ENCODE measurements at places on chromosomes 2 and 18.

GRCh38 chr2:235924675-235925063 lies 243.5 kb downstream of the GBX2 start:
- DNase-seq: no peak

DNA sequence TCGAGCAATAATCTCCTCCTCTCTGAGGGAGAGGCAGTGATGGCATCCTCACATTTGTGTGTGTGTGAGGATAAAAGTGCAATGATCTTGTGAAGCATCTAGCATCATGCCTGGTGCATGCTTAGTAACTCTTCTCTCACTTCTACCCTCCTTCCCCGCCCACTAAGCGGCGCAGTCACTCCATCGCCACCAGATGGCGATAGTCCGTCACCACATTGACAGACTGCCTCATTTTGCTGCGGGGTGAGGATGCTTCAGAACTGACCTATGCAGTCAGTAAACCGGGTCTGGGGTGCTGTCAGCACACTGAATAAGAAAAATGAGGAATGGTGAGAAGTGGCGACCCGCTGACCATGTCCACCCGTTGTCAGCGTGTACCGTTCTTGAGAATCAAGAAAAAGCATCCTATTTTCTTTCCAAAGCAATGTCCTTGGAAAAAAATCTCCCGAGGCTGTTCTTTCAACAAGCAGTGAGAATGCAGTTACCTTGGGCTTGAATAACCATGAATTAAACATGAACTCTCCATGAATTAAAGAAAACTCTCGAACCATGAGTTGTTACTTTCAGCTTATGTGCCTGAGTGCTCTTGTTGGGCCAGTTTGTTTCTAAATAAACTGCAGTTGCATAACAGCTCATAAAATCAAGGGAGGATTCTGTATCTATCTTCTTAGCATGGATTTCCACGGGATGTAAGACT lies 37.3 kb upstream of the TMEM177 start:
- peak; percentile 41 for DNase-seq

- DNase-seq: no peak
Measured at GRCh38 chr2:24459224-24460161, 31.6 kb upstream of the NCOA1 start.

DNA sequence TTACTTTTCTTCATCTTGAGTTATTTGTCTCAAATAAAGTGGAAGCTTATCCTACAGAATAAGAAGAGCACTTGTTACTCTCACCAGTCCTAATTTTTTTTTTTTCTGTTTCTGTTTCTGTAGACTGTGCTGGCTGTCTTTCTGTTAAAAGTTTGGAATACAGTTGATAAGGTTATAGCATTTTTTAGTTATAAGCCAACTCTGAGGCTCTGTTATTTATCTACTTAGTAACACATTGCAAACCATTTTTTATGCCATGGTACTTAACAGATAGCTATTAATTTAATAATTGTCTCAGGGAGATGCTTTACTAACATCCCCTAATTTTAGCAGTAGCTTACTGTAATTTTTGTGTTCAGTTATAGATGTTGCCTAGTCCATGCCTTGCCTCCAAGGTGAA lies 37.9 kb downstream of the CREB1 start:
- DNase-seq: no peak

DNA sequence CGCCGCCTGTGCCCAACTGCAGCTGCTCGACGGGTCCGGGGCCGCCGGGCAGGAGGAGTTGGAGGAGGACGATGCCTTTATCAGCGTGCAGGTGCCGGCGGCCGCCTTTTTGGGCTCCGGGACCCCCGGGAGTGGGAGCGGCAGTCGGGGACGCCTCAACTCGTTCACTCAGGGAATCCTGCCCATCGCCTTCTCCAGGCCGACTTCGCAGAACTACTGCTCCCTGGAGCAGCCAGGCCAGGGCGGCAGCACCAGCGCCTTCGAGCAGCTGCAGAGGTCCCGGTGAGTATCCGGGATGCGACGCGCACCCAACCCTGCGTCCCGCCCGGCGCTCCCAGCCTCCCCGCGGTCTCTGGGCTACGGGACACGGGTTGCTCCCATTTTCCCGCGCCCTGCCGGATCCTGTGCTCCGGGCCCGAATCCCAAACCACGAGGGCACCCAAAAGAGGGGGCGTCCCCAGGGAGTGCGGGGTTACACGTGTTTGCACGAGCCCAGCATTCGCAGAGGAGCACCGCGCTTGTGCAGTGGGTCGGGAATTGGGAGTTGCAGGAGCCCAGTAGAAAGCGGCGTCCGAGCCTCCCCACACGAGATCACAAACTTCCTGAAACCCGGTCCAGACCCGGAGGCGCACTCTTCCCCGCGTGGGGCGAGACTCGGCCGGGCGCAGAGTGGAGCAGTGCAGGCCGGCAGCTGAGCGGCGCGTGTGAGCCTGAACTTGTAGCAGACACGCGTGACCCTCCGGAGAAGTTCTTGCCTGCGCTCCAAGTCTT lies 1.2 kb downstream of the CABLES1 start:
- peak; percentile 51 for DNase-seq

DNA sequence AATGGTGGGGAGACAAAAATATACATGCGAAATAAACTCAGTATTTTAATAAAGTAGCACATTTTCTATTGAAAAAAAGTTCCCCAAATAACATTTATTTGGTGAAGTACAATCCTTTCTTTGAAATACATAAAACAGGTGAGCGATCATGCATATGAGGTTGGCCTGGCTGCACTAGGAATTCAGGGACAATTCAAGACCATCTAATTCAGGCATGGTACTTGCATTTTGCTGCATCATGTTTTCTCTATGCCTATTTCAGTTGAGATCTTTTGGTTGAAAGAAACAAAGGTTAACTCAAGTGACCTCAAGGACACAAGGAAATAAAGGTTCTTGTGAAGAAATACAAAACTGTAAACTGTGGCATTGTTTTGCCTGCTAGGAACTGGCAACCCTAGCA lies 19.8 kb upstream of the TAF4B start:
- DNase-seq: no peak

- DNase-seq: no peak
Measured at GRCh38 chr2:11832531-11832930, 86.1 kb downstream of the LPIN1 start.

DNA sequence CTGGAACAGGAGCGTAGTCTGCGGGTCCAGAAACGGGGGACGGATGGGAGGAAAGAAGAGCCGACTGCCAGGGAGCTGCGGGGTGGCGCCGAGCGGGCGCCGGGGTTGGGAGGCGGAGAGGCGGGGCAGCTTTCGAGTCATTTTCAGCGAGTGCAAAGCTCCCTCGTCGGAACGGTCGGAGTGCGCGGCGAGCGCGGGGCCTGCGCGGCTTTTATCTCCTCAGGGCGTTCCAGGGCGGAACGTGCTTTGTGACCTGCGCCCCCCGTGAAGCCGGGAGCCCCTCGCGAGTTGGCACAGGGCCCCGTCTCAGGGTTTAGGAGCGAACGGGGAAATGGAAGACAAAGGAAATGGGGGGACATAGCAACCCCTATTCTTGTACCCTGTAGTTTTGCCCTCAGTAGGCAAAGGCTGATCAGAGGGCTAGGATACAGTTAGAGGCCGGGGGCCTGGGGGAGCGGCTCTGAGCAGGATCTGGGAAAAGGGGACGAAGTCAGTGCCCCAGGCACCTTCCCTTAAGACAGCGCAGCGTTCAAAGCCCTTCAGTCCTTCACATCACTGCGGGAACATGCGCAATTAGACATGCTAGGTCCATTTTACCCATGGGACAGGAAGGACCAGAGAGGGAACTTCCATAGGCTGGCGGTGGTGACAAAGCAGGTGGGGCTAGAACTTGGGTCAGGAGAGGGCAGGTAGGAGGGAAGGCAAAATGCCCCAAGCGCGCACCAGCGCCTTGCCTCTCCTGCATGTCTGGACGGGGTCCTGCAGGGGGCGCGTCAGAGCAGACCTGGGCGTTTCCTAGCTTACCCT lies 60.1 kb upstream of the IL1RL1 start:
- peak; percentile 45 for DNase-seq

GRCh38 chr2:42328148-42328833 lies 32.7 kb downstream of the COX7A2L start:
- DNase-seq: no peak

GRCh38 chr2:48345176-48345575 lies 184.8 kb upstream of the STON1 start:
- DNase-seq: no peak

DNA sequence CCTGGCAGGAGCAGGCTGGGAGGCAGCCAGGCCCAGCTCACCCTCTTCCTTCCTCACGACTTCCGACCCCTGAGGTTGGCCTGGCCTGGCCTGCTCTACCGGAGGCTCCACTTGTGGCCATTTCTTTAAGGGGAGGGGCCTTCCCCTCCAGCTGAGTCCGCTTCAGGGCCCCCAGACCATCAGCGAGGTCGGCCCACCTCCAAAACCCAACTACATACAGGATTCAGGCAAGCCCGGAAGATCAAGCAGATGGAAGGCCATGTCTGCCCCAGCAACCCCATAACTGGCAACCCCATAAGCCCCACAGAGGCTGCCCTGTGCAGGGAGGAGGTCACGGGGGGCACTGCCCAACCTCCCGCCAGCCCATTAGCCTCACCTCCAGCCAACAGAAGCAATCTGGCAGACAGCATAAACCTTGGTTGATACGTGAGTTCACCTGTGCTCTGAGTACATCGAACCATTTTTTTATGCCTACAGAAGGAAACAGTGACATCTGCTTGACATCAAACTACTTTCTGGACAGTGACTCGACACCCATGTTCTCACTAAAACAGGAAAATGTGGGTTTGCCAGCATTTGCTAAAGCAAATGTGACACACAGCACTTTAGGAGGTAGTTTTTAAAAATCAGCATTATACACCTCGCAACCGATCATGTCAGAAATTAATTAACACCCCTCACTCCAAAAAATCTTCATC lies 98.9 kb downstream of the EIPR1 start:
- DNase-seq: no peak

GRCh38 chr2:17555150-17555549 lies 14.7 kb downstream of the VSNL1 start:
- no peak for DNase-seq

- no peak for DNase-seq
Measured at GRCh38 chr2:3958465-3958864, 255.1 kb downstream of the DCDC2C start.

- DNase-seq: no peak
Measured at GRCh38 chr2:64534363-64534762, 10.2 kb downstream of the AFTPH start.

DNA sequence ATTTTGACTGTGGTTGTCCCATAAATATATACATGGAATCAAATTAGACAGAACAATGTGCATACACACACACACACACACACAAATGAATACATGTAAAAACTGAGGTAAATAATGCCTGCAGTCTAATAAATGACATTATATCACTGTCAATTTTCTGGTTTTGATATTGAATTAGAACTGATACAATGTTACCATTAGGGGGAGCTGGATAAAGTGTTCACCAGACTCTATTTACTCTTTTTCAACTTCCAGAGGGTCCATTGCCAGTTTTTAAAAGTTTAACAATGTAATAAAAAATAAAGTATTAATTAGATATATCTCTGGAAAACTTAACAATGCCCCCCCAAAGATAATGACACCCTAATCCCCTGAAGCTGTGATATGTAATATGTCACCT lies 1666.8 kb upstream of the TMEFF2 start:
- no peak for DNase-seq

DNA sequence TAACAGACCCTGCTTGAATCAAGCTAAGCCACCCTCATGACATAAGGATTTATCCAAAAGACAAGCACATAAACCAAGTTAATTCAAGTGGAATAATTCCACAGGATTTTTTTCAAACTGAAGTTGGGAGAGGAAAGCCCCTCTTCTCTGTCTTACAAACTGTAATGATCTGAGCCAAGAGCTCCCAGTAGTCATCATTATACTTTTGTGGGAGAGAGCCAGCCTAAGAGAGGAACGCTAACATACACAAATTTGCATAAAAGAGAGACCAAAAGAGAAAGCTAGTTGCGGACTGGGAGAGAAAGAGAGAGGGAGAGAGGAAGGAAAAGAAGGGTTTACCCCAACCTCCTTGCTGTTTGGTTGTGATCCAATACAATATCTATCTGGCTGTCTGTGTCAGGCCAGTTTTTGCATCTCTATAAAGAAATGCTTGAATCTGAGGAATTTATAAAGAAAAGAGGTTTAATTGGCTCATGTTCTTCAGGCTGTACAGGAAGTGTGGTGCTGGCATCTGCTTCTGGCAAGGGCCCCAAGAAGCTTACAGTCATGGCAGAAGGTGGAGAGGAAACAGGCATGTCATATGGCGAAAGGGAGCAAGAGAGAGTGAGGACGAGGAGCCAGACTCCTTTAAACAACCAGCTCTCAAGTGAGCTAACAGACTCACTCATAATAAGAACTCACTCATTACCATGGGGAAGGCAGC lies 20.8 kb upstream of the PUM2 start:
- DNase-seq: no peak

- DNase-seq: no peak
Measured at GRCh38 chr2:19321946-19322345, 36.5 kb downstream of the OSR1 start.

DNA sequence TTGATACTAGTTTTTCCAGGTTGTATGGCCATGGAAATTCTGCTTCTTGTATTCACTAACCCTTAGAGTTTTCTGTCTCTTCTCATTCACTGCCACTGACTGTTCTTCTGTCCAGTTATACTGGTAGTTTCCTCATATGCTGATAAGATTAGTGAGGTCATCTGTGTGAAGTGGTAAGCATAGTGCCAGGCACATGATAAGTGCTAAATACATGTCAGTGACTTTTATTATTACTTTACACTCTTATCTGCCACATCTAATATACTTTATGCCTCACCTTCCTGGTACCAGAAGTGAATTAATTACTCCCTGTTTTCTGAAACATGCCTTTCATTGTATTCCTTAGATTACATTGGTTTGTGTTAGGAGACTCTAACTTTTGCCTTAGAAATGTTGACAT lies 91.3 kb downstream of the NBEAL1 start:
- no peak for DNase-seq

GRCh38 chr2:43484323-43484930 lies 111.4 kb downstream of the THADA start:
- DNase-seq: no peak

DNA sequence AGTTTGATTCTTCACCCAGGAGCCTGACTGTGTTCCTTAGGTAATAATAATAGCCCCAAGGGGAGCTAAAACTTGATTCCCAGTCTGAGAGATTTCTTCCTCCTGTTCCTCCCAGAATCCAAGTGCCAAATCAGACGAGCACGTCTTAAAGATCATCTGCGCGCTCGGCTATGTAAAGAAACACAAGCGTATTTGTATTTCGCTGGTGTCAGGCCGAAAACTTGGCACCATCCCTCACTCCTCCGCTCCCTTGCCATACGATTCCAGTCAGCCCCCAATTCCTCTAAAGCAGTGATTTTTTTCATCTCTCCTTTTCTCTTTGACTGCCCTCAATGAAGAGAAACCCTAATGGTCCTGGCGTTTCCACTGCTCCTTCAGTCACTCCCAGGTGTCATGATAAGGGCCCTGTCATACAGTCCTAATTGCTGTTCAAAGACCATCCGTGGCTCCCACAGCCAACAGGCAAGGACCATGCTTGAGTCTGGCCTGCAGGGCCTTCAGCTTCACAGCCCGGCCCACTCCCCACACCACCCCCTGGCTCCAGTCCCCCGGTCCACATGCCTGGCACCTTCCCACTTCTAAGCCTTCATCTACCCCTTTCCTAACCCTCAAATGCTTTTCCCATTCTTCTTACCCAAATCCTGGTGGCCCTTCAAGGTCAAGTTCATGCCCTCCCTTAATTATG lies 130.8 kb upstream of the ID2 start:
- DNase-seq: peak; percentile 7

Measured in uterus (tissue), 4 donors.